GM13977 (cell line): ENCODE measurements at places on chromosomes 1 and 21.

DNA sequence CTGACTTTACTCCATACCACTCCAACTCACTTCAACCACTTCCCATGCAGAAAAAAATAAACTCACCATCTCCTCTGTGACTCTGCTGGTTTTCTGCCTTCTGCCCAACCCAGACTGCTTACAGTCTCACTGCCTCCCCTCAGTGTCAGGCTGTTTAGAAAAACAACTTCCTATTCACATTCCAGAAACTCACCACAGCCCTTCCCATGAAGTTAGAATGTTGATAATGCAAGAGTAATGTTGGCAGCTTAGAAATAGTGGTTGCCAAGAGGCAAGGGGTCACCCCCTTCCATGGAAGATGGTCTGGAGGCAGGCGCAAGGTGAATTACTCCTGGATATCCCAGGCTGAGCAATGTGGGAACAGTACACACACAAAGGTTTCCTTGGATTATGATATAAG lies at the start of gene SELP:
Gene SELP, minus strand, starts transcription at position 119 of the 400 bp plus-strand sequence. Its CDS starts 50 bp downstream, at position 69.
- no peak for DNase-seq

GRCh38 chr1:37574834-37575480 lies 18.2 kb downstream of the DNALI1 start:
- DNase-seq = peak; percentile 21

- DNase-seq = no peak
Observed at GRCh38 chr1:228136901-228137300, 3.2 kb upstream of the GUK1 start.

DNA sequence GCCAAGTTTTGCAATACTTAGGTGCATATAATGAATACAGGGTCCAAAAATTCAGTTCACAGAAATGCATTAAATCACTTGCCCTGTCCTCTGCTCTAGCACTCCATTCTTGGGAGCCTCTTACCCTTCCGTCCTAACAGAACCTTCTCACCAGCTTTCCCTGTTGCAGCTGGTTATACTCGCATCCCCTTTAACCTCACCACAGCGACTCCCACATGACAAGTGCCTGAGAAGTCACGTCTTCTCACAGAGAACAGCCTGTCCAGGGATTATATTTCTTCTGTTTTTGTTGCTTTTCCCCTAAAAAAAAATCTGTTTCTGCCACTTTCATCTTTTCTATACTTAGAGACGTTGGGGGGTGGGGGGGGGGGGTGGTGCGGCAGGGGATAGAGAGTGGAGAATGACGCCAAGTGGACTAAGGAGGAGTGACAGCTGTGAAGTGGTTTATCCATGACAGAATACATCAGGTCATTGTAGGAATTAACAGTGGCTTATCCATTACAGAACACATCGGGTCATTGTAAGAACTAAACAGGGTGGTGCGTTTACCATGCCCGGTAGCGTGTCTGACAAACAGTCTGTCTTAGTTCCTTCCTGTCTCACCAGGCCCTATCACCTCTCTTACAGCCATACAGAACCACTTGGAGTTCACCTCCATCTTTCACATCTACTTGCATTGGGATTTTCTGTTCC lies 117.6 kb downstream of the UBE2U start:
- no peak for DNase-seq

DNA sequence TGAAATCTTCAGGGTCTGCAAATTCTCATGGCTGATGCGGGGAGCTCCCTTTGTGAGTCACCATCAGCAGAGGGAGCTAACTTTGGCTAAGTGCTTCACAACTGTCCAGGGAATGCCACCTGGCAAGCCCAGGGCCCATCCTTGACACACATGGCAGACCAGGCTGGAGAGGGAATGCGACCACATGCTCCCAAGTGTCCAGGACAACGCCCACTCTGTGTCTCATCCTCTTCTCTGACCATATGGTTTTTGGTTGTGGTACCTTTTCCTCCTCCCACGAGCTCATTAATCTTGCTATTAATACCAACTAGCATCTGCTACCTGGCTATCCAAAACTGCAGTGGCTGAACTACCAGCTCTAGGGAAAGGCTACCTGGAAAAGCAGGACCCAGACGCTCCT lies 37.1 kb upstream of the CLSTN1 start:
- no peak for DNase-seq
